CD4-positive, alpha-beta T cell treated with Interleukin-6 for 4 hours (primary cell): ENCODE measurements at places on chromosomes 2 and 18.

- no peak for DNase-seq
Observed at GRCh38 chr2:64635976-64636911, 17.5 kb downstream of the SERTAD2 start.

- DNase-seq: no peak
Observed at GRCh38 chr2:223859070-223859469, 21.7 kb upstream of the AP1S3 start.

DNA sequence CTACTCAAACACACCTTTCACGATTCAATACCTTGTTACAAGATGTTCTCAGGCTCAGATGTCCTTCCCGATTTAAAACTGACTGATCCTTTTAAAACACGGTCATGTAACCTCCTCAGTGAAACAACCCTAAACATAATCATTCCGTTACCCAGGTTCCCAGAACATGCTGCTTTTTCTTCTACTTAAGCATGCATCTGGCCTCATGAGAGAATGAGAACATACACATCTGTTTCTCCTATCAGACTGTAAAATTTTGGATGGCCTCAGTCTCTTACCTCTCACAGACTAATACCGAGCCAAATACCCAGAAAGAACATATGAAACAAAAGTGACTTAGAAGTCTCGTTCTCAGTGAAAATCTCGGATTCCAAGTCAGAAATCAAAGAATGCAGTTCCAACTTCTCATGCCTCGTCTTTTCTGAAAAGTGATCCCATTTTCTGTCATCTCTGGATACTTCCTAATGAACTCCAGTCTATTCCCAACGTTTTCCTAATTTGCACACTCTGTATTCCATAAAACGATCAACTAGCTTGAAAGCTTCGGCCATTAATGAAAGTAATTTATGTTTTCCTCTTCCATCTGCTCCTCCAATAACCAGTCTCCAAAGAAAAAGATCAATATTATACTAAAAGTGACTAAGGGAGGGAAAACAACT lies 919 bp downstream of the SF3B1 start:
- DNase-seq: no peak

DNA sequence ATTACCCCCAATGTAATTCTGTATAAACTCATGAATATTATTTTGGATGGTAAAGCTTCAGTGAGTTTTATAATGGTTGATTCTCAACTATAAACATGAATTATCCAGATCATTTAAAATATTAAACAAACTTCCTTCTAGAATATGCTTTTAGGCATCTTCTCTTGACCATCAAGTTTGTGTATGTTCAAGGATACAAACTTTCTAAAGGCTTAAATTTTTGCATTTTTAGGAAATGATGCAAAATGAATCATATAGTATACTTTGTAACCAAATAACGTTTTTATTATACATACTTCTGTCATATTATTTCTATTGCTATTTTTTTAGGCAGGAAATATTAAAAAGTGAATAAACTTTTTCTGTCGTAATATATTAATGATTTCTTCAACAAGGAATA lies 62.8 kb downstream of the OSBPL6 start:
- no peak for DNase-seq

GRCh38 chr2:240131296-240131695 lies 4.8 kb downstream of the COPS9 start:
- no peak for DNase-seq

- DNase-seq: no peak
Observed at GRCh38 chr2:63853527-63854310, 12.0 kb downstream of the UGP2 start.

GRCh38 chr2:100283724-100284501 lies 38.4 kb downstream of the LONRF2 start:
- no peak for DNase-seq

DNA sequence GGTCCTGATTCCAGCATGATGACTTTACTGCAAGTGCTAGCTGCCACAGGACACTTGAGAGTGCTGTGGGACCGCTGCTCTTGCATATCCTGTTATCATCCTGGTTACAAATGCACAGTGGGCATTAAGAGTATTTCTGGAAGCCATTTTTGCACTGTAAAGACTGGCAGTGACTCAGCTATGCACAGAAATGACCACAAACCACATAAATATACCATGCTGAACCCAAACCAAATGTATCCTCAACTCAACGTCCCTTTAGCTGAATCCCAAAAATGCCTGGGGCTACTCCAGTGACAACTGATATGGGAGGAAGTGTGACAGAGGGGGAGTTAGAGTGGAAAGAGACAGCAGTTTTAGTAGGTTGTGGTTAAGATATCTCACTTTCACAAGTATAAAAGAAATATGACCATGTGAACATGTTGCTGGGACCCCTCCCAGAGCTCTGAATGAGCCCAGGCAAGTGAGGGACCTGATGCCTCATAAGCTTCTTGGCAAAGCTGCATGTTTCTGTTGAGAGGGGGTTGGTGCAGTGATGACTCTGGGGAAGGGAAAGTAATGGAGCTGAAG lies 37.3 kb downstream of the RHBDD1 start:
- no peak for DNase-seq

DNA sequence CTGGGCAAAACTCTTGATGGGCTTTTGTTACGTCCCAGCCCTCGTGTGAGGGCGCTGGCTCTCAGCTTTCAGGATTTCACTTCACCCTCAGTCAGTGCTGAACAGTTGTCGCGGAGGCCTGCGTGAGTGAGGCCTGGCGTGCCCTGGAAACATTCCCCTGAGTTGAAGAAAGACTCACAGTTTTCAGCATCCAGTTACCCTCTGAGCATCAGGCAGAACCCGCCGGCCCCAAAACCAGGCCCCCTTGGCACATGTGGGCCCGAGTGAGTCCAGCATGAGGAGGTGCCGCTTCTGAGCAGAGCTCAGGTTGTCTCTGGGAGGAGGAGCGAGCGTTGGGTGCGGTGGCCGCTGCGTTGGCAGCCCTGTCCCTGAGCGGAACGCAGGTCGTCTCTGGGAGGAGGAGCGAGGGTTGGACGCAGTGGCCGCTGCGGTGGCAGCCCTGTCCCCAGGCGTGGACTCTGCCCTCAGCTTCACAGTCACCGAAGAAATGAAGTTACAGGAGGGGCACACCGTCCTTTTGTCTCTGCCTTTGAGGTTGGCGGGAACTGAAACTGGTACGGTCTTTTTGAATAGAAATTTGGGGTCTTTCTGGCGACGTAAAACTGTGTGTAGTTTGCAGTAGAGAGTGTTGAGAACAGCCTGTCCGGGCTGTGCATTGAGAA lies at the start of gene NEU4:
Gene NEU4, plus strand, starts transcription at position 473 of the 662 bp plus-strand sequence. CDS start 5,292 bp downstream, outside the sequence.
- DNase-seq: no peak

GRCh38 chr2:10759151-10759714 lies 37.8 kb downstream of the ATP6V1C2 start:
- no peak for DNase-seq

DNA sequence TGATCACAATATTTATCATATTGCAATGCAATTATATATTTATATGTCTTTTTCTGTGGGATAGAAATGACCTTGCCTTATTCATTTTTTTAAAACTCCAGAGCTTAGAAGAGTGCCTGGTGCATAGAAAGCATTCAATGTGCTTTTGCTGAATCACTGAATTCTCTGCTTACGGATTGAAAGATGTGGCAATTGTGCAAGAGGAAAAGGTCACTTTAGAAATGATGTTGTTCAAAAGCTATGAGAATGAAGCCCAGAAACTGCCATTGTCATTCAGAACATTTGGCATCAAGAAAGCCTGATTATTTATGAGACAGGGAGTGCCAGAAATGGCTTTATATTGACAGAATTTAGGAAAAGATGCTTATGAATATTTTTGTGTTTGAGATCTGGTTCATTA lies 678.6 kb upstream of the CDH2 start:
- no peak for DNase-seq

DNA sequence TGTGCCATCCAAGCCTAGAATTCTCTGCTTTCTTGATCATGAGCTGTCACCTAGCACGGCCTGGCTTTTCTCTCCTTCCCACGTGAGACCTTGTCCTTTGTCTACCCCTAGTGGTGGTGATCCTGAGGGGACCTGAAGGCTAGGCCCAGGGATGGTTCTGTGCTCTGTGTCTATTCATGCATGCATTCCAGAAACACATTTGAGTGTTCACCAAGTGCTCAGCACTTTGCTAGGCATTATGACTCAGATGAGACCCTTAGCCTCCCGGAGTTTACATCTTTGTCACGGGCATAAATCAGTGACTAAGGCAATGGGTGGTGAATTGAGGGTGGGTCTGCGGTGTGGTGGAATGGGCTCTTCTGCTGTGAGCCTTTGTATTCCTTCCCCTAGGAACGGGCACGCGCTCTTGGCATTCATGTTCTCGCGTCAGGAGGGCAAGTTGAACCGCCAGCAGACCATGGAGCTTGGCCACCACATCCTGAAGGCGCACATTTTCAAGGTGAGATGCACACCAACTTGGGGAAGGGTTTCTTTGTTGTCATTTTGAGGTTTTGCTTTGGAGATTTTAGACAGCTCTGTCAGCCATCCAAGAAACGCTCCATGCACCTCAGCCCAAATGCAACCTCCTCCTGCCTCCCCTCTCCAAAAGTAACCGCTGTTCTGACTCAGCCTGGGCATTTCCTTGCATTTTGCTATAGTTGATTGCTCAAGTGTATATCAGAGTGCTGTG lies 100.9 kb downstream of the WDSUB1 start:
- peak; percentile 26 for DNase-seq

DNA sequence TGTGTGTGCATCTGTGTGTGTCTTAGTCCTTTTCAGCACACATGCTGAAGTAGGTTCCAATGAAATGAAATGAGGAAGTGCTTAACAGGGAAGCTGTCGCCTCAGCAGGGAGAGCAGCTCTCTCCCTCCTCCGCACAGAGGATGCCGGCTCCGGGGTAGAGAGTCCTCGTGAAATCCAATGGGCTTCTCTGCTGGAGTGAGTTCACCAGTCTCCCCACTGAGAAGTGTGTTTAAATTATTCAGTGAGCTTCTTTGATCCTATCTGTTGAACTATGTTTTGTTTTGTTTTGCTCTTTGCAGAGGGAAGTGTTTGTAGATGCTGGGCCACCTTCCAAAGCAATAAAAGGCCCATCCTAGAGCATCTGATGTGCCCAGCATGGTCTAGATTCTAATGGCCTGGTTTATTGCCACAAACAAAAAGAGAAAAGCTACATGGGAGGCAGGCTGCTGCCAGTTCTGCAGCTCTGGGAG lies 6.7 kb downstream of the PPP1R7 start:
- DNase-seq: no peak

- DNase-seq: no peak
Observed at GRCh38 chr2:108128249-108128648, 111.5 kb upstream of the SULT1C3 start.

- DNase-seq: no peak
Observed at GRCh38 chr2:96316999-96317398, 8.1 kb upstream of the ITPRIPL1 start.

GRCh38 chr2:223414646-223415045 lies 187.5 kb downstream of the SCG2 start:
- no peak for DNase-seq

DNA sequence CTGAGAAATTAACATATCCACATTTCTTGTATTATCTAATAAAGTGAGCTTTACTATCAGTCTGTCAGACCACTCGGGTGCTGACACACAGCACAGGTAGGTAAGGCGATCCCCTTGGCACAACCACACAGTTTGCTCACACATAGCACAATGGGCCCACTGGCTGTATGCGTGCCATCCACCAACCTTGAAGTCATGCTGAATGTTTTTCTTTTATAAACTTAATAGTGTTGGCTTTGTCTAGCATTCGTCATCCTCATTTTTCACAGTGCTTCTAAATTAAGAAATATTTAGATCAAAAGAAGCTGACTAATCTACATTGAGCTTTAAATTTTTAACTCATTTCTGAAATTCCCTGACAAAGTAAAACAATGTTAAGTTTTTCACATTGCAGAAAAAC lies 50.0 kb upstream of the PAPOLG start:
- DNase-seq: no peak

- no peak for DNase-seq
Observed at GRCh38 chr2:134550566-134551164, 168.1 kb downstream of the TMEM163 start.

DNA sequence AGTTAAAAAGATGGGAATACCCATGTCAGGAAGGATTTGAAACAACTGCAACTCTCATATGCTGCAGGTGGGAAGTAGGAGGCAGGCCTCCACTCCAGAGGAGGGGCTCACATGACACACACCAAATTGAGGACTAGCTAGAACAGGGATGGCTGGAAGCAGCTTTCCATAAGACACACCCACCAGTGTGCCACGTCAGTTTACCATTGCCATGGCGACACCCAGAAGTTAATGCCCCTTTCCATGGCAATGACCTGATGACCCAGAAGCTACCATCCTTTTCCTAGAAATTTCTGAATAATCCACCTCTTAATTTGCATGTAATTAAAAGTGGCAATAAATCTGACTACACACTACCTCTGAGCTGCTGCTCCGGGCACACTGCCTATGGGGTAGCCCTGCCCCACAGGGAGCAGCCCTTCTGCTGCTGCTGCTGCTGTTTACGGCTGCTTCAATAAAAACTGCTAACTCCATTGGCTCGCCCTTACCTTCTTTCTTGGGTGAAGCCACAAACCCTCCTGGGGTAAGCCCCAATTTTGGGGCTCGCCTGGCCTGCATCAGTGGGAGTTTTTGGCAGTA lies 89.4 kb downstream of the RRM2 start:
- DNase-seq: no peak

DNA sequence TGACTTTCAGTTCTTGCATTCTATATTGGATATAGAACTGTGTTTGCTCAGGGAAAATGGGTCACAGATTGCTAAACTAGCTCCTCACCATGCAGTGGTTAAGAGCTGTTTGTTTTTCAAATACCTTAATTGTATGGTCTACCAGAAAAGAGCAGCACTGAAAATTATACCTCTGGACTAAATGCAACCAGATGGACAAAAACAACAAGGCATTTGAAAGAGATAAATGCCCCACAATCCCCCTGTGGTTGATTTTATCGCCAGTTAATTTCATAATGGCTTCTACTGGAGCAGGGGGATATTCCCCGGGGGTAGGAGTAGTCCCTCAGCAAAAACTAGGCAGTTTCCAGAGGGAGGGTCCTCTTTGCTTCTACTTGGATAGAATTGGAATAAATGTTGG lies 267.9 kb upstream of the TNP1 start:
- no peak for DNase-seq

DNA sequence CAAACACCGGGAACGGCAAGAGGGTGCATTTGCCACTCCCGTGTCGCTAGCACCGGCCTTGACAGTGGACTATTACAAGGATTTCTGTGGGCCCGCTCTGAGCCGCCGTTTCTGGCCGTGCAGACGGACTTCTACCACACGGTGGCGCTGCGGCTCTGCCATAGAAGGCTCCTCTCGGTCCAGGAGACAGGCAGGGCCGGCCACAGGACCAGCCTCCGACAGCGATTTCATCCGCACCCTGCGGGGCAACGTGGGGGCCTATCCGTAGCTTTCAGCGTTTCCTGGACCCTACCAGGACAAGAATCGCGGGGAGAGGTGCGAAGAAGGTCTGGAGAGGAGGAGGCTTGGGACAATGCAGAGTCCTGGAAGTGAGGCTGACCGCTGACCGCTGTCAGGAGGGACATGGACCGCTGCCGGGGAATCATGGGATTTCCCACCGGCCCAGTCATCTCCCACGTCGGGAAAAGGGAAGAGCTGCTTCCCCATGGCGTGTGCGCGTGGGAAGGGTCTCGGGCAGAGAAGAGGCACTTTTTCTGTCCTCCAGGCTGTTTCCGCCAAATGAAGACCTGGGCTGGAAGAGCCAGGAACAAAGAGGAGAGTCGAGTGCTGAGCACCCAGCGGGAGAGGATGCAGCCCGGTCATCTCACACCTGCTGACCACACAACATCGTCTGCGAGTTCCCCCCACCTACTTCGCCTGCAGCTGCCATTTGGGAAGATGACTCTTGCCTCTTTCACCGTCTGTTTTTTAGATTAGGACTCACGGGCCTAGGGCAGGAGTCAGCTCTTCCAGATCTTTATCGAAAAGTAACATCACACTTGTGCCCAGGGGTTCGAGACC lies 35.5 kb upstream of the HAAO start:
- DNase-seq: peak; percentile 86

GRCh38 chr18:62556397-62556796 lies 33.6 kb downstream of the ZCCHC2 start:
- no peak for DNase-seq

GRCh38 chr2:191321861-191322662 lies 76.9 kb downstream of the MYO1B start:
- DNase-seq: peak; percentile 17
